Activated T-helper 1 cell treated with anti-CD3 and anti-CD28 coated beads, Interleukin-12 subunit alpha, Interleukin-12 subunit beta, Interleukin-2, Interleukin-4 antibody, amounts not matched to agents 30 ng/mL and 10 ng/mL and 1 ng/mL, durations not matched to agents 14 hours and 24 hours and 36 hours (primary cell): ENCODE measurements at places on chromosomes 5 and 9. TPM values are rescaled to one million over a fixed set of nuclear protein-coding genes. Genes with fewer than 3 reads are reported as not detected.

The PCDHB16 gene
- total RNA-seq: not detected in 2 replicates

The HAVCR2 gene
- total RNA-seq: 128 and 129 TPM in 2 replicates

The SLC12A7 gene
- 24.4 and 26.6 TPM in 2 replicates for total RNA-seq

GRCh38 chr5:14054111-14054854, 88.9 kb upstream of the TRIO start:
- no peaks in the 10 kb centered on the region for H3K27me3 ChIP-seq
- no peak overlapping the region for H3K4me3 ChIP-seq
- no peak overlapping the region for H3K27ac ChIP-seq

- no peak for DNase-seq
- no peaks in the 10 kb centered on the region for H3K36me3 ChIP-seq
- H3K4me3 ChIP-seq: no peak overlapping the region
- H3K27ac ChIP-seq: no peak overlapping the region
- no peaks in the 10 kb centered on the region for H3K27me3 ChIP-seq
These were observed 18.9 kb downstream of the PDE4D start for GRCh38 chr5:59874675-59875074.

DNA sequence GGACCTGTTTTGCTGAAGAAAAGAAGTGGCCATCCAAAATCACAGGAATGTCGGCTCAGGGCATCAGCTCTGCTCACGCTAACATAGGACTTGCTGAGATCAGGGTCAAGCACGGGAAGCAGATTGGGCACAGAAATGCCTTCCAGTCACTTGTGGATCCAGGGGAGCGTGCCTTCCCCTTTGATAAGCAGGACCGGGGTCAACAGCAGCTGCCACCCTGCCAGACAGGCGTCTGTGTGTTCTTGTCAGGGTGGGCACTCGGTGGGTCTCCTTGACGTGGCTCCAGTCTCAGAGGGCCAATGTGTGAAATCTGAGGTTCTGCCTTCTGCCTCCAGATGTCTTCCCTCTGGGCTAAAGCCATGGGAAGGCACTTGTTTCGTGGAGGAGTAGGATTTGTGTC, 313.7 kb upstream of the IRX4 start:
- no peaks in the 10 kb centered on the region for H3K4me1 ChIP-seq
- no peak overlapping the region for H3K4me3 ChIP-seq
- no peaks in the 10 kb centered on the region for H3K27me3 ChIP-seq
- no peak for DNase-seq

DNA sequence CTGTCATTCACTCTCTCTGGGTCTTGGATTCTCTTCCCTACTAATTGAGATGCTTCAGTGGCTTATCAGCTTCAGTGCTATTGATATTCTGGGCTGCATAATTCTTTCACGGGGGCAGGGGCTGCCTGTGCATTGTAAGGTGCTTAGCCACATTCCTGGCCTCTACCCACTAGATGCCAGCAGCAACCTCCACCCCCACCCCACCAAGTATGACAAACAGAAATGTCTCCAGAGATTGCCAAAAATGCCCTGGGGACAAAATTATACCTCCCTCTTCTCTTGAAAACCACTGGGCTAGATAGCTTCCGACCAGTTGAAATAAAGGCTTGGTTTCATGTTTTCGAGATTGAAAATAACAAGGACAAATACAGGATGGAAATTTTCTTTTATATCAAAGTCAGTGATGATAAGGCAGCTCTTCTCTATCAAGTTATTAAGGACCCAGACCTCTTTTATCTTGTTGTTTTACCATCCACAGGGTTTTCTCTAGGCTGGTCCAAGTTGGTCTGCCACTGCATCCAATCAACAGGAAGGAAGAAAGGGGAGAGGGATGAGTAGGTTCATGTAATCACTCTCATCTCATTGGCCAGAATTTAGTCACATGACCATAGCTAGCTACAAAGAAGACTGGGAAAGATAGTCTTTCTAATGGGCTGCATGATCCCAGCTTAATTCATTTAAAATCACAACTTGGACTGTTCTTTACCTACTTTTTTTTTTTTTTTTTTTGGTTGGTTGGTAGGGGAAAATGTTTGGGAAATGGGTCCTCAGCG, 92.1 kb upstream of the RANBP3L start:
- no peak for DNase-seq
- H3K36me3 ChIP-seq: no peaks in the 10 kb centered on the region
- H3K27me3 ChIP-seq: peaks cover 17% of the 10 kb centered on the region

GRCh38 chr5:55037046-55037771, 13.2 kb downstream of the GZMK start:
- H3K36me3 ChIP-seq: peaks cover 24% of the 10 kb centered on the region
- H3K4me3 ChIP-seq: peak overlapping the region; percentile 50
- H3K27me3 ChIP-seq: no peaks in the 10 kb centered on the region

GRCh38 chr9:112526973-112527372, 40.3 kb downstream of the KIAA1958 start:
- H3K27me3 ChIP-seq: no peaks in the 10 kb centered on the region
- no peak overlapping the region for H3K4me3 ChIP-seq
- DNase-seq: no peak
- no peaks in the 10 kb centered on the region for H3K4me1 ChIP-seq
- no peaks in the 10 kb centered on the region for H3K36me3 ChIP-seq

DNA sequence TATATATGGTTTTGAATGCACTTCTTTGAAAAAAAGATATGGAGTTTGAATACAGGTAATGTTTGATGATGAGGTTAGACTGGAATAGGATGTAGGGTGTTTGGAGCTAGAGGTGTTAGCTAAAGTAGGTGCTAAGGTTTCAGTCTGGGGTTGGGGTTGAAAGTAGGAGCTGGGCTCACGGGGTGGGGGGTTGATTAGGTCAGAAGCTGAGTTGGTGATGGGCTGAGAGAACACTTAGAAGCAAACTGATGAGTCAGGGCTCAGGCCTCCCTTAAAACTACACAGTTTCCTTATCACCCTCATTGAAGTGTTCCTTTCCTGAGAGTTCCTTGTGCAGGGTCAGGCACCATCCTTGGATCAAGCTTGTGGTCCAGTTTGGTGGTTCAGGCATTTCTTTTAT, 308.8 kb upstream of the ADAMTS16 start:
- no peaks in the 10 kb centered on the region for H3K27me3 ChIP-seq
- H3K4me3 ChIP-seq: no peak overlapping the region
- no peaks in the 10 kb centered on the region for H3K36me3 ChIP-seq
- DNase-seq: no peak
- H3K4me1 ChIP-seq: no peaks in the 10 kb centered on the region
- H3K27ac ChIP-seq: no peak overlapping the region

GRCh38 chr5:156124708-156125107, 202.3 kb upstream of the SGCD start:
- no peak overlapping the region for H3K27ac ChIP-seq
- H3K4me3 ChIP-seq: no peak overlapping the region
- no peaks in the 10 kb centered on the region for H3K4me1 ChIP-seq
- no peaks in the 10 kb centered on the region for H3K36me3 ChIP-seq
- H3K27me3 ChIP-seq: no peaks in the 10 kb centered on the region
